ENCODE measurements at places on chromosomes 16 and 17.

- no peak for DNase-seq
Observed at GRCh38 chr16:29126057-29126494, 141.2 kb downstream of the LAT start.

- no peak for DNase-seq
Observed at GRCh38 chr17:58763263-58763662, 7.6 kb downstream of the PPM1E start.

DNA sequence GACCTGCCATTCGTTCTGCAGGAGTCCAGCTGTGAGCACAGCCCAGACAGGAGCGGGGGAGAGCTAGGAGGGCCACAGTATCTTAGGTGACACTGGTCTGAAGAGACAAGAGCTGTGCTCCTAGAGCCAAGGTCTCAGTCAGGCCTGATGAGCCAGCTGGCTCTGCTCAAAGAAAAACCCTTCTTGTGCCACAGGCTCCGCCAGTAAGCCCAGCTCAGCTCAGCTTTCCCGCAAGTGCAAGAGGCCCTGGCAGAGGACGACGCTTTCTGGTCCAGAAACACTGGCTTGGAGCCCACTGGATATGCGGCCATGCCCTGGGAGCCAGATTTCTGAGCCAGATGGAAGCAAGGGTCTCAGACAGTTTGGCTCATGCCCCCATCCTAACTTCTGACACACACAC lies 23.9 kb downstream of the PEMT start:
- DNase-seq: no peak

- DNase-seq: no peak
Observed at GRCh38 chr17:81184555-81184954, 18.5 kb upstream of the AATK start.

DNA sequence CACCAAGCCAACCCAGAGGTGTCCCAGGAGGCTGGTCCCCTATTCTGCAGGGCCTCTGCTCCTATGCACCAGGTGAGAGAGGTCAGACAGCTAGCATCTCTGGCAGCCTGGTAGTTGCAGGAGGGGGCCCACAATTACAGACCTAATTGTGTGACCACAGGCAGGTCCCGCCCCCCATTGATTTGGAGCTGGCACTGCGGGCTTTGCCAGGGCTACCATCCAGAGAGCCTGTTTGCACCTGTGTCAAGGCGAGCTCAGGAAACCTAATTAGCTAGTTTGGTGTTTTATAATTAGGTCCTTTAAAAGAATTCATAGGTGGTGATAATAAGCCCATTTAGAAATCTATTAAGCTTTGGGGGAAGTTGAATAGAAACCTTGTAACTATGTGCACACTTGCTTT lies 90.2 kb downstream of the MRM1 start:
- no peak for DNase-seq

- no peak for DNase-seq
Observed at GRCh38 chr17:63961355-63962212, 11.1 kb downstream of the SCN4A start.

GRCh38 chr17:2935632-2936031 lies 127.8 kb downstream of the OR1D5 start:
- no peak for DNase-seq

- DNase-seq: no peak
Observed at GRCh38 chr17:29155966-29156338, 24.2 kb downstream of the MYO18A start.

GRCh38 chr16:88725609-88726407 lies 19.5 kb downstream of the CTU2 start:
- DNase-seq: no peak

GRCh38 chr17:52047086-52047485 lies 111.4 kb downstream of the CA10 start:
- DNase-seq: no peak

GRCh38 chr17:43171586-43172487 lies 823 bp downstream of the NBR1 start:
- no peak for DNase-seq

GRCh38 chr17:73013816-73014663 lies 78.4 kb downstream of the SLC39A11 start:
- no peak for DNase-seq

DNA sequence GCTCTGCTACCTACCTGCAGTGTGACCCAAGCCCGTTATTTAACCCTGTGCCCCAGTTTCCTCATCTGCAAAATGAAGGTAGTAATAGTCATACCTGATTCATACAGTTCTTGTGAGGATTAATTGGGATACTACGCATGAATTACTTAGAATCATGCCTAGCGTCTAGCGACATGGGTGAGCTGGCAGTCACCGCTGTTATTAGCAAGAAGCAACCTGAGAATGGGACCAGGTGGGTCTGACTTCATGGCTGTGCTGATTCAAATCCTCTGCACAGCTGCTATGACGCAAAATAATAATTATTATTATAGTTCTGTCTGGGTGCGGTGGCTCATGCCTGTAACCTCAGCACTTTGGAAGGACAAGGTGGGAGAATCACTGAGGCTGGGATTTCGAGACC lies 7.9 kb downstream of the SOCS1 start:
- no peak for DNase-seq

DNA sequence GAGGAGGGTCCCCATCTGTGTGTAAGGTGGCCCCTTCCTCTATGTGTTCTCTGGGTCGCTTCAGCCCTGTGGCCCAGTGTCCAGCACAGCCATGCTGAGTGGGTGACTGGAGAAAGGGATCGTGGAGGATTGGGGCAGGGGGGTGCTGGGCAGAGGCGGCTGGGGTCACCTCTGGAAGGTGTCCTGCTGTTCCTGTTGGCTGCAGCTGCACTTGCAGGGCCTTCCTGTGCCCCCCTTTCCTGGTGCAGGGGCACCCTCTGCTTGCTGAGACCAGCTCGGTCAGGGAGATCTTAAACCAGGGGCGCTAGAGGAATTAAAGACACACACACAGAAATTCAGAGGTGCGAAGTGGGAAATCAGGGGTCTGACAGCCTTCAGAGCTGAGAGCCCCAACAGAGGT lies 11.1 kb downstream of the IL32 start:
- DNase-seq: no peak

DNA sequence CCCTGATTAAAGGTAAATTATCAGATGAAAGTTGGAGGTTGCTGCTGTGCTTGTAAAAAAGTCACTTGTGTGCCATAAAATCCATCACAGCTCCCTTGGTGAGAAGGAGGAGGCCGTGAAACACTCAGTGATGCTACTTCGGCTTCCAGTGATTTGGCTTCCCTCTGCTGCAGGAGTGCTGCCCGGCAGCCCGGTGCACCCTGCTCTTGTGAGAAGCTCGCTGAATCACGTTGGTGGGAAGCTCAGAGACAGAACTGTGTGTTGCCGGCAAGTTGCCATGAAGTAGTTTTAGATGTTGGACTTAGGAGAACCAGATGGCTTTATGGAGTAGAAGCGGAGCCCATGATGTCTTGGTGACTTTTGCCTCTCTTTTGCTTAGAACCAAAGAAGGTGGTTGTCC lies 33.3 kb downstream of the MSI2 start:
- no peak for DNase-seq

DNA sequence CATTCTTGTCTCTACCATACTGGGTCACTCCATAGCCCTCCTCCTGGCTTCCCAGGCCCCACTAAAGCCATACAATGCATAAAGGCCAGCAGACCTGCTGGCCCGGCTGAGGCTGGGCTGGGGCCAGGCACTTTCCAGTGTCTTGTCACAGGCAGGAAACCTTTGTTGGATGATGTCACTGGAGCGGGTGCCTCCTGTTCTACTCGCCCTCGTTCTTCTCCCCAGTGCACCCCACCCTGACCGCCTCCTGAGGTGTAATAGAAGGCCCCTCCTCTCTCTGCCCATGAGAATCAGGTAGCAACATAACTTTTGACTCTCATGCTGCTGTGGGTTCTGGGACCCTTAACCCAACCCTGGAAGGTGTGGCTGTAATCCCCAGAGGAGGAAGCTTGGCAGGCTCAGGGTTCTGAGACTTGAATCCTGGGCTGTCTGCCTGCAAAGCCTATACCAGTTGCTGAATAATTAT lies 54.2 kb upstream of the IL34 start:
- no peak for DNase-seq

DNA sequence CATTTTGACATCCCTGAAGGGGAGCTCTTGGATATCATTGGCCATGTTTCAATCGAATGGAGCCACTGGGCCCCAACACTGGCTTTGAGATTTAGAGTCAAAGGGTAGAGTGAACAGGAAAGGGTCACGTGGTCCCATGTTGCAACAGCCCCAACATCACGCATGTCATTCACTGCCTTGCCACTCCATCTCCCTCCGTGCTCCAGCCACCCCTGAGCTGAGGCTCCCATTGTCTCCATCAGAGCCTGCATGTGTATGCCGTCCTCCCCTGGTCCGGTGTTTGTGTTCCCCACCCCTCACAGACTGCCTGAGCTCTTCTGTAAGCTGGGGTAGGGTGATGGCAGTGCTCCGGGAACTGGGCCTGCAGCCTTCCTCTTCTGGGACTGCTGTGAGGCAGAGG lies 12.1 kb downstream of the NFE2L1 start:
- DNase-seq: no peak

GRCh38 chr17:7315570-7316235 lies 543 bp upstream of the GPS2 start:
- no peak for DNase-seq

DNA sequence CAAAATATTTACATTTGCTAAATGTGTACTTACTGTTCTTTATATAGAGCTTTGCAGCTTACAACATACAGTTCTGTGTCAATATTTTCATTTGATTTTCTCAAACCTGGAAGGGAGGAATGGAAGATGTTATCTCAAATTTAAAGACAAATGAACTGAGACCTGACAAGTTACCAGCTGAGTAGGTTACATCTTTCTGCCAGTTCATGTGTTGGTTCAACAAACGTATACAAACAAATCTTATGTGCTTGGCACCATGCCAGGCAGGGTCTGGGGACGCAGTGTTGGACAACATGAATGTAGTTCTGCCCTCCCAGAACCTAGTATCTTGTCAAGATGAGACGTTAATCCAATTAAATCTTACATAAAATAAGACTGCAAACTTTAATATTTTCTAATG lies 507.5 kb upstream of the HSBP1 start:
- DNase-seq: no peak

- no peak for DNase-seq
Observed at GRCh38 chr16:80440667-80441066, 100.1 kb upstream of the DYNLRB2 start.

GRCh38 chr16:31382485-31383161 lies 10.5 kb upstream of the ITGAD start:
- DNase-seq: no peak

- no peak for DNase-seq
Observed at GRCh38 chr16:68644296-68644695, 814 bp upstream of the CDH3 start.

- DNase-seq: no peak
Observed at GRCh38 chr16:23194497-23195221, 12.1 kb downstream of the SCNN1G start.

GRCh38 chr16:9406038-9406712 lies 314.7 kb downstream of the HAPSTR1 start:
- DNase-seq: no peak

- no peak for DNase-seq
Observed at GRCh38 chr16:86026916-86027315, 128.0 kb downstream of the IRF8 start.

DNA sequence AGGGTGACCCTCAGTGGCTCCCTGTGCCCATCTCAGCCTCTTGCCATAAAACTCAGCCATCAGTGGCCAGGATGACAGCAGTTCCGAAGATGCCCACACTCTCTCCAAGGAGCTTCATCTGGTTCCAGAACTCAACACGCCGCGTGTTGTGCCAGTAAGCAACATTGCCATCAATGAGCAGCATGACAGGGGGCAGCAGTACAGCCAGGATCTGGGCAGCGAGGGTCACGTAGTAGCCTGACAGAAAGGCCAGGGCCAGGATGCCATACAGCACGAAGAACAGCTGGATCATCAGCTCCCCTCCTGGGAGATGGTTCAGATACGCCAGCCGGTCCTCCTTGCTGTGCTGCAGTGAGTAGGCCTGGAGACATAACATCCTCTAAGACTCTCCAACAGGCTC lies 2.9 kb downstream of the TMEM101 start:
- no peak for DNase-seq

GRCh38 chr16:87691686-87692079 lies 74.1 kb downstream of the KLHDC4 start:
- DNase-seq: no peak

- DNase-seq: no peak
Observed at GRCh38 chr16:85407-85782, 7.4 kb downstream of the MPG start.

All from cortex of kidney (tissue), 1 donor.